Amniotic stem cell (primary cell): ENCODE measurements at places on chromosomes 11 and 22.

DNA sequence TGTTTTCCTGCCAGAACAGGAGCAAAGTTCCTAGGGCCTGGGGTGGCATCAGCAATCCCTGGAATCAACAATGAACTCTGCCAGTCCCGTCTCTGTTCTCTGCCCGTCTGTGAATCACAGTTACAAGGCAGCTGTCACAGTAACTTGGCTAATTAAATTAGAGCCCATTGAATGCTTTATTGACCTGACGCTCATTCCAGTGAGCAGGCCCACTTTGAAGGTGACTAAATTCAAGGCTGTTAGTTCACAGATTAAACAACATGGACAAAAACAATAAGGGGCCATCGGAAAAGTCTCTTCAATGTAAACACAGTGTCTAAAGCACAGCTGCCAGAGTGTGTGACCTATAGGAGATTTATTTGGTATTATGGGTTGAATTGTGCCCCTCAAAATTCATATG, 17.7 kb upstream of the TMPRSS5 start:
- no peak for DNase-seq

- DNase-seq = no peak
These were observed 24.6 kb downstream of the ELF5 start for GRCh38 chr11:34488855-34489557.

- DNase-seq = no peak
These were observed 20.5 kb downstream of the UBE2L3 start for GRCh38 chr22:21587803-21588611.

DNA sequence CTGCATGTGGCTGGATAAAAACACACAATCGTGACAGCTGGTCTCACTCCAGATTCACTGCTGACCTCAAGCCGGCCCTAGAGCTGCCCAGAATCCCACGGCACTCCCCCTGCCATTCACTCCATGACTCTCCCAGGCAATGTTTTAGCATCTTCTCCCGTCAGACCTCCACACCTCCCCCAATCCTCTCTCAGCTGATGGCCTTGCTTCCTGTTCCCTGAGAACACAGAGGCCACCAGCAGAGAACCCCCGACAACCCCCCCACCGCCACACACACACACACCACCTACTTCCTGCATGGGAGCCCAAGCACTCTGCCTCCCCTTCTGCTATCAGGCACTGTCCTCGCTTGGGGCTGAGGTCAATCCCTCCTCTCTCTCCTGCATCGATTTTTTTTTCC, 9.3 kb downstream of the TNKS1BP1 start:
- DNase-seq = no peak

DNA sequence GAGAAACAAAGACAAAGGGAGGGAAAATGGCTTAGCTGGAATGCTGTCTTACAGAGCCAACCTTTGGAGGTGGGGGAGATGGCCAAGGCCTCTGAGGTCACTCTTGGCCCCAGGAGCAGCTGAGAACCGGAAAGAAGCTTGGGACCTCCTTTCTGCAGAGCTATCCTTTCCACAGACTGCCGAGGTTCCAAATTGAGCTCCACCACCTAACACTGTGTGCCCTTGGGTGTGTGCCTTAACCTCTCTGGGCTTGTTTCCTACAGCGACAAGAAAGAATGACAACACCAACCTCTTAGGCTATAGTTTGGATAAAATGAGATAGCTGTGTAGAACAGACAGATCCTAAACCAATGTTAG, 23.2 kb downstream of the RTN4RL2 start:
- no peak for DNase-seq

- peak; percentile 55 for DNase-seq
These were observed 90.8 kb upstream of the ALKBH3 start for GRCh38 chr11:43789700-43790443.

- no peak for DNase-seq
These were observed 3.1 kb downstream of the RAC2 start for GRCh38 chr22:37240941-37241320.

DNA sequence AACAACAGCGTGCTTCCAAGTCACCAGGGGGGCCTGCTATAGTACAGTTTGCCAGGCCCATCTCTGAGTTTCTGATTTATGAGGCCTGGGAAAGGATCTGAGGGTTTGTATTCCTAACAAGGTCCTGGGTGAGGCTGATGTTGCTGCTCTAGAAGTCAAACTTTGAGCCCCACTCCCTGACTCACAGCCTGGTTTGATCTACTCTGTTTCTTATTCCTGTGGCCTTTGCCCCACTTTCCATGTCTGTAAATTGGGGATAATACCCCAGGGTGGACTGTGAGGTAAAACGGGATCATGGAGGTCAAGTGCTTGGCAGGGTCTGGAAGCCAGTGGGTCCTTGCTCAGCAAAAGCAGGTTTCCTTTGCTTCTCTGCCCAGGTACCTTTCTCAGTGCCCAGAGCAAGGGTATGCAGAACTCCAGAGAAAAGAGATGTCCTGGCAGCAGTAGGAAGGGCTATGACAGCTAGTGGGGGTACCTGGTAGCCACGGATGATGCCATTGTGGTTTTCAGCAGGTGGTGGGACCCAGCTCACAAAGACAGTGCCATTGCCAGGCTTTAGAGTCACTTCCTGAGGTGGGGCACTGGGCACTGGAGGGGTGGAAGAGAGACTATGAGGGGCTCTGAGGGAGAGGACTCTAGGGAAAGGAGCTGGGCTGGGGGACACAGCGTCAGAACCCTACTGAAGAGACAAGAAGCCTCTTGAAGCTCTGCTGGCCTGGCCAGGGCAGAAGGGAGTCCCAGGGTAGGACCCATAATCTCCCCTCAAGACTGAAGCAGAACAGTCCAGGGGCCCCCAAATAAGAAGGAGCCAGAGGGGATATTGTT, 2.8 kb downstream of the ROBO4 start:
- no peak for DNase-seq

- no peak for DNase-seq
These were observed 78.2 kb upstream of the NARS2 start for GRCh38 chr11:78652843-78653239.

- no peak for DNase-seq
These were observed at the start of gene CREB3L1 for GRCh38 chr11:46277622-46278386. TSS of gene CREB3L1 (plus strand) at chr11:46277662. CDS start at chr11:46278112, 450 bp downstream.

DNA sequence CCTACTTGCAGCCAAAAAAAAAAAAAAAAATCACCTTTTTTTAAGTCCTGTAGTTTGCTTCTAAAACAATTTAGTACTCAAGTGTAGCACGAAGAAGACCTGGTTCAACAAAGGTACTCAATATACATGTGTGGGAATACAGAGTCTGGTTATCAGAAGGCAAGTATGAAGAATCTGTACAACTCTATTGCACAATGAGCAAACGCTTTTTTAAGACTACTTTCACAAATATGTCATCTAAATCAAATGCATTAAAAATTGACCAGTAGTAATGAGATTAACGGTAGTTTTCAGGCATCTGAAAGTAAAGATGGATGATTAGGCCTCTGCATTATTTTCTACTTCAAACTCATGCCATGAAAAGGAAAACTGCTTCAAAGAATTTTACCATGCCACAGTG, 9.5 kb downstream of the CHORDC1 start:
- DNase-seq = no peak

- no peak for DNase-seq
These were observed 6.0 kb downstream of the VSIG2 start for GRCh38 chr11:124745835-124746620.

GRCh38 chr11:33387996-33388395, 130.8 kb downstream of the HIPK3 start:
- no peak for DNase-seq

DNA sequence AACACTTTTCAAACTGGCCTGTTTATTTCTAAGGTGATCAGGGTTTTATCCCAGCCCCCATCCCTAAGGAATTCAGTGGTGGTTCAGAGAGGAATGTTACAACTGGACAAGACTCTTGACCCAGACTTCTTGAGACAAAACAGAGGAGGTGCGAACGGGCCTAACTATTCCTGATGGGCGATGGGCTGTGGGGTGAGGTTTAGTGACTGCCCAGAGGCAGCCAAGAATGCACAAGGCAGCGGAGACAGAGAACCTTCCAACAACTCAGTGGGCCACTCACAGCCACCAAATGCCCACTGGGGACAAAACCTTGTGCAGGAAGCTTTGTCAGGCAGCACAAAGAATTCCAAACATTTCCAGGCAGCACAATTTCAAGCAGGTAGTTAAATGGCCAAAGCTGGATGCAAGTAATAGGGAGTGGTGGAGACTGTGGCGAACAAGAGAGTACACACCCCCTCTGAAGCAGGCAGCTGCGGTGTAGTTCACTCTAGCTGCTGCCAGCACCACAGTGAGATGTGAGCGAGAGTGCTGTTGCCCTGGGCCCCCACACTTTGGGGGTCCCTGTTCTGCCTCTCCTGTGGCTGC, 29.2 kb downstream of the SCUBE1 start:
- no peak for DNase-seq

GRCh38 chr22:37229012-37229804, 14.9 kb downstream of the RAC2 start:
- no peak for DNase-seq

- no peak for DNase-seq
These were observed 14.3 kb upstream of the HPX start for GRCh38 chr11:6455070-6455469.

- no peak for DNase-seq
These were observed 2.6 kb downstream of the KRTAP5-5 start for GRCh38 chr11:1632053-1632714.

DNA sequence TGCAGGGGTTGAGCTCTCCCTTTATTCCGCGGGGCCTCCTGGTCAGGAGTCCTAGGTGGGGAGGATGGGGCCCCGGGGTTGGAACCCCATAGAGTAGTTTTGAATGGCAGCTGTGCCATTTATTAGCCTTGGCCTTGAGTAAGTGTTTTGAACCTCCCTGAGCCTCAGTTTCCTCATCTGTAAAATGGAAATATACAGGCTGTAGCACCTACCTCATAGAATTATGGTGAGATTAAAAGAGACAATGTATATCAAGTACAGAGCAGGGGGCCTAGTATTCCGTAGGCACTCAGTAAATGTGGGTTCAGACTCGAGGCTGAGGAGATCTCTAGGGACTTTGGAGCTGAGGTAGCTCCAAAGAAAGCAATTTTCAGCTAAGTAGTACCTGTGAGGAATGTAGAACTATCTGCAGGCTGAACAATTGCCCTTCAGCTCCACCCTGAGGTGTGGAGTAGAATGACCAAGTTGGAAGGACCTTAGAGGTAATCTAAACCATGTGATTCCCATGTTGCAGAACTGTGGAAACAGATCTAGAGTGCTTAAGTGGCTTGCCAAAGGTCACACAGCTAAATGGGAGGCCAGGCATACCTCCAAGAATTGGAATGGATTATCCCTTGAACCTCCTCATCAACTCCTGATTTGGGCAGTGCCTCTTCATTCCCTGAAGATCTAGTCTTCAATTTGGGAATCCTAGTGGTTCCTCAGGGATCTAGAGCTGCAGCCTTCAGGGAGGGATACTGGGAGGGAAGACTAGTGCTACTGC, 682 bp downstream of the PGAP2 start:
- DNase-seq = no peak

GRCh38 chr11:3108183-3108721, 51.0 kb upstream of the CARS1 start:
- no peak for DNase-seq
